ENCODE measurements at places on chromosomes 12 and 14.

DNA sequence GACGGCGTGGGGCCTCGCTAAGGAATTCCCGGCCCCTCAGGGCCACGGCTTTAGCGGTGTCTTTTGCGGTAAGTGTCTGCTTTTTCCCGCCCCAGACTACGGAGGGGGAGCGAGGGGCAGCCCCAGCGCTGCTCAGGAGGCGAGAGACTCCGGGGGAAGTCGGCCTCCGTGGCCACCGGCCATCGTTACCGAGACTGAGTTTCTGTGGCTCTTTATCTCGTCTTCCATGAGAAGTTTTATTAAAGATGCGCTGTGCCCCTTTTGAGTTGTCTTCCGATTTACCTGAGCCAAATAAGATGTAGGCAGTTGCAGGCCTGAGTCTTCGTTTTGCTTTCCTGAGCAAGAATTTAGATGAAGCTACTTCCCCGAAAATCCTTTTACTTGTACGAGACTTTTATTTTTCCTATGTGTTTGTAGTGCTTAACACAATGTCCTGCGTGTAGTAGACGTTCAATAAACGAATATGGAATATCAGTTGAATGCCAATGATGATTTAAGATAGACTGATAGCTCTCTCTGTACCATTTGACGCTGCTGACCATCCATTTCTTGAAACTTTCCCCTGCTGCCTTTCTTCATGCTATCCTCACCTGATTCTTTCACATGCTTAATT lies 462 bp downstream of the SRP54 start:
- no peak for DNase-seq

DNA sequence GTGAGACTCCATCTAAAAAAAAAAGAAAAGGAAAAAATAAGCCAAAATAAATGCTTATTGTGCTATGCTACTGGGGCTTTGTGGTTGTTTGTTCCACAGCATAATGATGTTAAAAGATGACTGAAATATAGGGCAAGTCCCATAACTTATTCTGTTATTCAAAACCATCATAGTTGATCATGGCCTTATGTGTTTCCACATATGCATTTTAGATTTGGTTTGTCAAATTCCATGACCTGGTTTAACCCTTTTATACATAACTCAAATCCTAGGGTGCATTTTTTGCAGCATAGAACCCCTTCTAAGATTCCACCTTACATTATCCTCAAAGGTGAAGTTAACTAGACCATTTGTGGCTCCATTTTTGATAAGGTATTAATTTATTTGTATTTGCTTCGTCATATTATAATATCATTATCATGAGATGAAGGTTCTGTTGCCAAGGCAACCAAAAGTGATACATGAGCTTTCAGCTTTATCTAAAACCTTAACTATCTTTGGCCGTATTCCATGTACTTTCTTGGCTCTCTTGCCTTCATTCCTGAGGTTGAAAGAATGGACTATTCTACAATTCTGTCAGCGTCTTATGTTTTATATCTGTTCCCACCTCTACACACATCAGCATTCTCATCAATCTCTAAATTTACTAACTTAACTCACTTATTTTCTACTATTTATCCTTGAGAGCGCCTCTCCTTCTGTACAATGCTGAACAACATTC lies 138.7 kb upstream of the DYRK2 start:
- no peak for DNase-seq

- no peak for DNase-seq
Observed at GRCh38 chr14:63039866-63040265, 5.4 kb downstream of the KCNH5 start.

- no peak for DNase-seq
Observed at GRCh38 chr14:97874394-97874793, 1077.2 kb downstream of the VRK1 start.

DNA sequence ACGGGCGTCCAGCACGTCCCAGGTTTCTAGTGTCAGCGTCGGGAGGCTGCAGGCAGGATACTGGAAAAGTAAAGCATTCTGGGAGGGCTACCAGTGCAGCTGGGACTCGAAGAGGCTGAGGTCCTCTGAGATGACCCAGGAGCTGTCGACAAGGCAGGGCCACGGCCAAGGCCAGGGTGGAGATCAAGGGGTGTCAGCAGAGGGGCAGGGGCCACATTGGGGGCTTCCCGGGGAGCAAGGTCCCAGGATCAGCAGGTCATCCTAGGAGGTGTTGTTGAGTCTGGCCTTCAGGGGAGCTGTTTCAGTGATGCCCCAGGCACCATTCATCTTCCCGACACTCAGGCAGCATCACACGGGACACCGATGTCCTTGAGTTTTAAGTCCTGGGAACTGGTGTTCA lies 377.8 kb upstream of the SFSWAP start:
- no peak for DNase-seq

DNA sequence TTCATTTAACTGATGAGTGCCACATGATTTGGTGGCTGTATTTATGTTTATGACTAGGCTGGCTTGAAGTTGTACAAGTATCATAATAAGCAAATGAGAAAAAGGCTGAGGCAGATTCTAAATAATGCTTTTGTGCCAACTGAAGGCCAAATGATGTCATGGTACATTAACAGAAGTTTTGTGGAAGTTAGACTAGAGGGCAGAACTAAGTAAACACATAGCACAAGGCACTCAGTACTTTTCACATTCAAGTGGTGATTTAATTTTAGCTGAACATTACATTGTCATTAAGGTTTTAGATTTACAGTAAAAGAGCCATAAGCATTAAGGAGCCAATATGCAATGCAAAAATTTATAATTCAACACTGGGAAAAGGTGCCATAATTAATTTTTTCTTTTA lies 21.1 kb downstream of the PPP1CC start:
- no peak for DNase-seq

DNA sequence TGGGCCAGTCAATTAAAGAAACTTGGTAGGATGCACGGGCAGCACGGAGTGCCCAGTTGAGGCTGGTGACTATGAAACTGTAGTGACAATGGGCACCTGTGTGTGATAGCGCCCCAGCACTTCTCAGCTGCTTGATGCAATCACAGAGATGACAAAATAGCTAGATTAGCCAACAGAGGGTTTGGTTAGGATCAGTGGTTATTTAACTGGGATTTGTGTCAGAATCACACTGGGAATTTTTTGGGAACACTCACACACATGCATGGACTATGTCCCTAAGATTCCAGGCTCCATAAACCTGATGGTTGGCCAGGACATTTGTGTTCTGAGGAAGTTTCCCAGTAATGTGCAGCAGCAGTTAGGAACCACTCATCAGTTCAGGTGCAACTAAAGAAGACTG lies 51.2 kb upstream of the DAAM1 start:
- DNase-seq: no peak

- no peak for DNase-seq
Observed at GRCh38 chr12:74770552-74770951, 232.9 kb downstream of the ATXN7L3B start.

DNA sequence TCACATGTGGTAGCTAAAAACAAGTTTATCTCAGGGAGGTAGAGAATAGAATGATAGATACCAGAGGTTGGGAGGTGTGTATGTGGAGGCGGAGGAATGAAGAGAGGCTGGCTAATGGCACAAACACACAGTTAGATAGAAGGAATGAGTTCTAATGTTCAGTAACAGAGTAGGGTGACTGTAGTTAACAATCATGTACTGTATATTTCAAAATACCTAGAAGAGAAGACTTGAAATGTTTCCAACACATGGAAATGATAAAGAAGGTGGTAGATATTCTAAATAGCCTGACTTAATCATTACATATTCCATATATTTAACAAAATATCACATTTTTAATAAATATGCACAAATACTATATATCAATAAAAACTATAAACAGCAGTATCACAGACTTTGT lies 8.9 kb upstream of the IFNG-AS1 start:
- DNase-seq: no peak

- DNase-seq: peak; percentile 68
Observed at GRCh38 chr12:54413284-54414190, 5.5 kb downstream of the ITGA5 start.

- DNase-seq: no peak
Observed at GRCh38 chr14:80638620-80639515, 302.7 kb downstream of the CEP128 start.

GRCh38 chr12:47808050-47808449 lies 11.7 kb downstream of the HDAC7 start:
- peak; percentile 68 for DNase-seq

GRCh38 chr12:66152732-66153131 lies 17.1 kb downstream of the TMBIM4 start:
- DNase-seq: no peak

DNA sequence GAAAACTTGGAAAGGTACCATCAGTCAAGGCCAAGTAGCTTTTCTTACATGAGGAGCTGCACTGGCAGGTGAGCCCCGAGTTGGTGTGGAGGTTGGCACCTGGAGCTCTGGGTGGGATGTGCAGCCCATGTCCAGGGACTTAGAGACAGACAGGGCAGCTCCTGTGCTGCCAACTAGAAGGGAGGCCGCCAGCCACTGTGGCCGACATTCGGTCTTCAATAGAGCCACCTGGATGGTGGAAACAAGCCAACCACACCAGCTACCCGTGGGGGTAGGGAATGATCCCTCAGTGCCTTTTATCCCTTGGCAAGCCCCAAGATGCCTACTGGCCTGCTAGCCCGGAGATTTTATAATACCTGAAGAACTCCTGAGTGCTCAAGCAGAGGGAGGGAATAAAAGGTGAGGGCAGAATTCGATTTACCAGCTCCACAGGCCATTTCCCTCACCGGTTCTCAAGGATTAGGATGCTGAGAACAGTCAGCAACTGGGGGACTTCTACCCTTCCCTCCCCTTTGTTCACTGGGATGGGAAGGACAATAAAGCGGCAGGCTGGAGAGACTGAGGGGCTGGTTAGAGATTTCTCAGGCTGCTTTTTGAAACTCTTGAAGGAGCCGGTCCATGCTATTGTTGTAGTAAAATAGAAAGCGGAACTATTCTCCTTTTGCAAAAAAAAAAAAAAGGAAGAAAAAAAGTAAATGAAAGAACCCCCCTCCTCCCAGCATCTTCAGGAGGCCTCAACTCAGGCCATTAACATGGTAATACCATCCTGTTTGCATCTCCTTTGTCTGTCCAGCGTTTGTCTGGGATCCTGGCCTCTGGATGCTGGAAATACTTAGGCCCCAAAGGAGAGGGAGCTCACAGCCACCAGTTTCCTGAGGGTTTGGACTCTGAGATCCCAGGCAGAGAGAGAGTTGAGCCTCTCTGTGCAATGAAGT lies 321.6 kb downstream of the ZFP36L1 start:
- peak; percentile 26 for DNase-seq

- no peak for DNase-seq
Observed at GRCh38 chr12:25957793-25958427, 572 bp upstream of the RASSF8 start.

GRCh38 chr12:55019784-55020183 lies at the start of gene NEUROD4:
Gene NEUROD4, plus strand, starts transcription at chr12:55019974. Its CDS starts 6,466 bp downstream, at chr12:55026440.
- DNase-seq: peak; percentile 42

DNA sequence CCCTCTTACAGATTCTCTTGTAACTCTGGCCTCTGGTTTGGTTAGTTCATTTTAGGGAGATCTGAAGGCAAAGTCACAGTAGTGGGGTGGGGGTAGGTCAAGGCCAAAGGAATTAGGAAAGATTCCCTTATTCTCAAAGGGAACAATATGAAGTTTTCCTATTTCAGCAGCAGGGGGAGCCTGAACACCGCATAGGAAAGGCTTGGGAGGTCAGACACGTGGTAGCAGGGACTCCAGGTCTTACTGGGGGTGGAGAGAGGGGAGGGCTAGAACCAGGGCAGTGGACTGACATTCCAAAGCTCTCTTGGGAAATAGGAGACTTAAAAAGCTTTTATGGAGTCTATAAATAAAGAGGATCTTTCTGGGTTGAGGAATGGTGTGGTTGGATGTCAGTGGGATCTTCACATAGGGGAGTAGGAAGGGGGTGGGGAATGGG lies 1.3 kb downstream of the ZC3H10 start:
- peak; percentile 58 for DNase-seq

DNA sequence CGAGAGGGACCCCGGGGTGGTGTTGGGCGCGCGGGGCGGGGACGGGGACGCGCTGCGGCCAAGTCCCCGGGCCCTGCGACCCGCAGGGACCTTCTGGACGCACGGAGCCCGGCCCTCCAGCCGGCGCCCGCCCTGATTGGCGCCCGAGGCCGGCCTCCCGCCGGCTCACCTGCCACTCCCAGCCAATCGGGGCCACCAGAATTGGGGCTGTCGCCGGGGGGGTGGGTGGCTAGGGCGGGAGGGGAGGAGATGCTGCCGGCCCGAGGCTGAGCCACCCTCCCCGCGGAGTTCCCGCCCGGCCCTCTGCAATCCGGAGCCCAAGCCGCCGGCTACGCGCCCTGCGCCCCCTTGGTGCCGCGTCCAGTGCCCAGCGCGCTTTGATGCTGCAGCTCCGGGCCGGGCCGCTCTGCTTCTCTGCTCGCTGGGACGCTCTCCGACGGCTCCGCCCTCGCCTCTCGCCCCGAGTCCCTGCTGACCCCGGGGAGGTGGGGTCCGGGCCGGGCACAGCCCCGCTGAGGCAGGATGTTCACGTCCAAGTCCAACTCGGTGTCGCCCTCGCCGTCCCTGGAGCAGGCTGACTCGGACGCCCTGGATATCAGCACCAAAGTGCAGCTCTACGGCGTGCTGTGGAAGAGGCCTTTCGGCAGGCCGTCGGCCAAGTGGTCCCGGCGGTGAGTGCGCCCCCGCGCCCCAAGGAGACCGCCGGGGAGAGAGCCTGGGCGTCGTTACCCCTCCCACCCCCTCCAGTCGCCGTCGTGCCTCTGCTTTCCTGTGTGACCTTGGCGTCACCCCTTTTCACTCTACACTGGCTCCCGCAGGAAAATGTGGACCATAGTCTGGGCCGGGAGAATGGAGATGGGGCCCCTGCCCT lies at the start of gene PLEKHD1:
Gene PLEKHD1 (plus strand): TSS at position 285 of the 871 bp plus-strand sequence. CDS start 238 bp downstream, at position 523.
- no peak for DNase-seq

GRCh38 chr14:24837280-24838046 lies 203.5 kb upstream of the GZMB start:
- no peak for DNase-seq

- no peak for DNase-seq
Observed at GRCh38 chr14:77883131-77883846, 83.4 kb downstream of the ADCK1 start.

DNA sequence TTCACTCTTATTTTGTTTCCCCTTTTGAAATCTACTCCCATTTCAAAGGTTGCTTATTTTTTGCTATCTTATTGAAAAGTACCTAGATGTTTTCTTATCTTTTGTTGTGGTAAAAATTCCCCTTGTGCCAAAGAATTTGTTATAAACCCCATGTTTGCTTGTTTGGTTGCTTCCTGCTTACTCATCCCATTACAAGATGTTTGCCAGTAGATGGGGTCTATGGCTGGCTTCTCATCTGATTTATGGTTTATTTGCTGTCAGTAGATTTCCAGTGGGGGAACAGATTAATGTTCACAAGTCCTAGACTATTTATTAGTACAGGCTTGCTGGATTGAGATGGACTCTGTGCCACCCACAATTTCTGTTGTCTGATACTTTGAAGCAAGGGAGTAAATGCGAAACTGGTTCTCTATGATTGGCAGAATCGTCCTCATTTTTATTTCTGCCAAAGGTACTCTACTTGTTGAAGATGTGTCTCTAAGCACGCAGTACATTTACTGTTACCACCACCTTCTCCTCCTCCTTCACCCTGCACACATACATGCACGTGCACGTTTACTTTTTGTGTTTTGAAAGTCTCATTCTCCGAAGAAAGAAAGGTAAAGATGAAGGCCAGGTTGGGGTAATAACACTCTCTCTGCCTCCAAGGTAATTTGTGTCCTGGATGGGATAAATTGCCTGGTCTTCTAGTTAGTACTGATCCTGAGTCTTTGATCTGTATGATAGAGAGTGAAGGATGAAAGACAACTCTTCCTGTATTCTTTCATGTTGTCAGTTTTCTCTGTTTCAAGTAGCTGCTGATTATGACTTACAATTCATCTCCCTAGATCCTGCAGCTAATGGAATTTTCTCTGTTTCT lies 117.2 kb upstream of the ATP2B1 start:
- DNase-seq: no peak

- no peak for DNase-seq
Observed at GRCh38 chr12:70196811-70197281, 46.4 kb upstream of the CNOT2 start.
